MCF 10A (cell line): ENCODE measurements at places on chromosomes 1 and 21.
A peak's percentile ranks its signal among the peaks of the same experiment; 100 is the strongest.

DNA sequence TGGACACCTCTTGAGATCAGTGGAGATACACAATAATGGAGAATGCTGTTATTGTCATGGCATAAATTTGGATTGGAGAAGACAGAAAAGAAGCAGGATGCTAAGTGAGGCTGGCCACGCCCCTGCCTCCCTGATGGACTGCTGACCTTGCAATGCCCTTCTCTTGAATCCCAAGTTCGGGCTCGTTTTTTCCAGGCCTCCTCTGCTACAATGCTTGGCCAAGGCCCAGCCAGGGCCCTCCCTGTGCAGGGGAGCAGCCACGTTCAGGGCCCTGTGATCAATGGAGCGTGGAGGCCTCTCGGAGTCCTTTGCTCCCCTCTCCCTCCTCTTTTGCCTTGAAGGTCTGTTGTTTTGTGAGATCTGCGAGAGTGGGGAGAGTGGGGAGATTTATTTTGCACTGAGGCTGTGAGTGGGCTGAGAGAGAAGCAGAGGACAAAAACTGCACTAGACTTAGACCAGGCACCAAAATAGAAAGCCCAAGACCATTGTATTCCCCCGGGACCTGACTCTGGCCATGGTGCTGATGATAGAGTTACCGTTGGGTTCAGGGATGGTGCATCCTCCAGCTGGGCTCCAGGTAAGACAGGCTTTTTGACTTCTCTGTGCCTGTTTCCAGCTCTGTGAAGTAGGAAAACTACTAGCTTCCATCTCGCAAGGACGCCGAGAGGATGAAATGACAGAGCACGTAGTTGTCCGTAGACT lies 268.6 kb downstream of the KAZN start:
- H3K4me3 ChIP-seq, result no peak overlapping the region
- H3K36me3 ChIP-seq, result no peaks in the 10 kb centered on the region
- no peak for DNase-seq
- H3K27ac ChIP-seq, result no peak overlapping the region
- H3K4me1 ChIP-seq, result no peaks in the 10 kb centered on the region

DNA sequence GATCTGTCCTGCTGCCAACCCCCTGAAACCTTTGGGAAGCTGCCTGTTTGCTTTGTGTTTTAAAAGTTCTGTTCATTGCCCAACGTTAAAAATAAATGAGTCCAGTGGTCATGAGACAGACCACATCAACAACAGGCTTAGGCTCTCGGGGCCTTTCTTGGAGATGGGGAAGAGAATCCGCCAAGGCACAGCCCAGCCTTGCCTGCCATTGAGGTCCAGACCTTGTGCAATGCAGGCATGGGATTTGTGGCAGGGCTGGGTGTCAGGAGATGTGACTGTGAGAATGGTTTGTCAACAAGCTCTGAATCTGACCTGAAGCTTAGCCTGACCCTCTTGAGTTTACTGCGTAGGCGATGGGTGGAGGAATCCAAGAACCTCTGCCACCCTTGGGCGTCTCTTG lies 4.2 kb downstream of the SPSB1 start:
- H3K36me3 ChIP-seq, result peaks cover under 1% of the 10 kb centered on the region
- peaks cover 11% of the 10 kb centered on the region for H3K4me1 ChIP-seq
- H3K27ac ChIP-seq, result no peak overlapping the region
- no peak for DNase-seq

- peaks cover 6% of the 10 kb centered on the region for H3K4me1 ChIP-seq
- DNase-seq, result peak; percentile 38
- no peak overlapping the region for H3K27ac ChIP-seq
- no peaks in the 10 kb centered on the region for H3K27me3 ChIP-seq
- no peak overlapping the region for H3K4me3 ChIP-seq
These were observed 65.5 kb downstream of the PRKAA2 start for GRCh38 chr1:56710646-56711045.

GRCh38 chr1:89546082-89546889 lies 21.7 kb downstream of the LRRC8B start:
- DNase-seq, result peak; percentile 28
- H3K27me3 ChIP-seq, result no peaks in the 10 kb centered on the region
- H3K4me3 ChIP-seq, result no peak overlapping the region

GRCh38 chr1:15436881-15437442 lies 1.3 kb upstream of the CTRC start:
- no peaks in the 10 kb centered on the region for H3K27me3 ChIP-seq
- DNase-seq, result no peak
- H3K36me3 ChIP-seq, result no peaks in the 10 kb centered on the region
- no peak overlapping the region for H3K4me3 ChIP-seq
- H3K27ac ChIP-seq, result no peak overlapping the region

- no peaks in the 10 kb centered on the region for H3K27me3 ChIP-seq
- no peaks in the 10 kb centered on the region for H3K36me3 ChIP-seq
- peaks cover 18% of the 10 kb centered on the region for H3K4me1 ChIP-seq
- DNase-seq, result no peak
- H3K4me3 ChIP-seq, result no peak overlapping the region
These were observed 20.4 kb downstream of the ARHGEF19 start for GRCh38 chr1:16191916-16192546.

- H3K4me1 ChIP-seq, result peaks cover 33% of the 10 kb centered on the region
- no peaks in the 10 kb centered on the region for H3K27me3 ChIP-seq
- no peak overlapping the region for H3K4me3 ChIP-seq
- H3K27ac ChIP-seq, result peak overlapping the region; percentile 84
These were observed 50.2 kb upstream of the LHX8 start for GRCh38 chr1:75083848-75084514.
